Neural crest cell (in vitro differentiated cells): ENCODE measurements at places on chromosomes 4 and X. TPM values are rescaled to one million over a fixed set of nuclear protein-coding genes. Genes with fewer than 3 reads are reported as not detected.

- DNase-seq: no peak
Measured at GRCh38 chr4:12319765-12320164, 891.1 kb upstream of the HS3ST1 start.

DNA sequence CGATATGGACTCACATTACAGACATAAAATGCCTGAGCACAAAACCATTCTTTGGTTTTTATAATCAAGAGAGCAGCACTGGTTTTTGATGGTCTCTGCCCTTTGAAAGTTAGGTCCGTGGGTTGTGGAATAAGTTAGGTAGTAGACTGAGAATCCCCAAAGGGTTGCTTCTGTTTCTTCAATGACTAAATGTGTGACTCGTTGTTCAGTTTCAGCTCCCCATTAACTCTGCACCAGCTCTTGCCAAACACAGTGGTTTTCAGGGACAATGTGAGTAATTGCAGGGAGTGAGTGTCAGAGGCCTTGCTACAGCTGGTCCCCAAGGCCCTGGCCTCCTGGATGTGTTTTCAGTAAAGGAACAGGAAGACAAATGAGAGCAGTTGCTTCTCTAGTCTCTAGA lies 24.8 kb downstream of the SMIM20 start:
- DNase-seq: no peak

GRCh38 chrX:22575161-22575845 lies 302.6 kb downstream of the CBLL2 start:
- no peak for DNase-seq

GRCh38 chr4:75633846-75634245 lies 3.5 kb upstream of the CDKL2 start:
- DNase-seq: no peak

DNA sequence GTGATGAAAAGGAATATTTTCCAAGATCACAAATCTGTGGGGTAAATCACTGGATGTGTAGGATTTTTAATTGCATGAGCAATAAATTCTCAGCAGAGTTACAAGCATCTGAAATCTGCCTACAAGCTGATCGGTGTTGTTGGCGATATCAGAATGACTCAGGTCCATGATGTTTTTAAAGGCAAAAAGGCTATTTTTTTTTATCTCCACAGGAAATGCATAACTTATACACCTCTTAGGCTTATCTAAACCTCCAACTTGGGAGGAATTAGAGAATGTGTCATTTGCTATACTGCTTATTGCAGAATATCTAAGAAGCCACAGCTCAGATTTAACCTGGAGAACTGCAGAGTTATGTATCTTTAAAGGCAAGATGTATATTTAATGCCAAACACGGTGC lies 61.6 kb downstream of the KIT start:
- no peak for DNase-seq

DNA sequence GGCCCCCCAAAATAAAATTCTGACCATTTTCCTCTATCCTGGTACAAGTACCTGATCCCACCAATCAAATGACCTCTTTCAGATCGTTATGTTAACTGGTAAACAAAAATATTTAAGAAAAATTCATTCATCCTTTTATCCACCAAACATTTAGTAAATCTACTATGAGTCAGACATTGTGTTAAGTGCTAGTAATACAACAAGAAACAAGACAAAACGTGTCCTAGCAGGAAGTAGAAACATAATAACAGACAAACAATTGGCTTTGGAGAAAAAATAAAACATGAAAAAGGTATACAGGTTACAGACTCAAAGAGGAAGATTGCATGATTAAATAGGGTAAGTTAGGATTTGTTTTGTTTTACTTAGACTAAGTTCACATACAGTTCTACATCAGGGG lies 43.7 kb downstream of the ANTXR2 start:
- DNase-seq: no peak

DNA sequence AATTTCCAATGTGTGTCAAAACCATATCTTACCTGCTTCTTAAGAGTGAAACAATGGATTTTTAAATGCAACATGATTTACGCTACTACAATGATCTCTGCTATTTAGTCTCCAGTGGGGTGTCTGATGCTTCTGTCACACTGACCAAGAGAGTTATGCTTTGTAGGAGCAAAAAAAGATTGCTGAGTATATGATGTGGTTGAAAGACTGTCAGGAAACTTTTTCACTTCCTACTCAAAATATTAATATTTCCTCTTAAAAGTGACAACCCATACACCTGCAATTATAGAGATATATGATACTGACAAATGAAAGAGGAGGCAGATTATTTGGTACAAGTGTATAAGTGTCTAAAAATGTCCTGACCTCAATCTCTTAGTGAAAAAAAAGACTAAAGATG lies 105.2 kb upstream of the BMP3 start:
- DNase-seq: no peak

GRCh38 chrX:13888284-13888683 lies 71.4 kb upstream of the GPM6B start:
- DNase-seq: no peak

MUC7 gene
- not detected in 2 replicates for total RNA-seq

HSFX4 gene
- total RNA-seq: not detected in 2 replicates

ATP1B4 gene
- total RNA-seq: not detected in 2 replicates

VCX2 gene
- total RNA-seq: not detected in 2 replicates

TLR1 gene
- total RNA-seq: not detected in 2 replicates
